ENCODE measurements at places on chromosomes 6 and 20. TPM values are rescaled to one million over a fixed set of nuclear protein-coding genes. Genes with fewer than 3 reads are reported as not detected.

DNA sequence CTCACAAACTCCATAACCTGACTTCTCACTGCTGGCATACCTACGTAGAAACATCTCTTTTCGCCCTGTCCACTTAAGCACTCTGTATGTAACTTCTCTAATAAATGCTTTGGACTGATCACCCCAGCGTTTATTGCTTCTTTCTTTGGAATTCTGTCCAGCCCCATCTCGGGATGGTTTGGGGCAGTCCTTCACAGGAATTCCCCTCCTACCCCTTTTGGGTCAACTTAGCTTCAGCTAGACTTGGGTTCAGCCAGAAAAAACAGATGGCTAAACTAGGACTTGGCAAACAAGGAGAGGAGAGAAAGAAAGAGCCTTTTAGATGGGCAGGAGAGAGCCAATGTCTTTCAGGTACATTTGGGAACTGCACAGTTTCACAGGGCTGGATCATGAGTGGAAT is 3.9 kb upstream of the LTV1 start:
- no peak overlapping the region for H3K4me3 ChIP-seq
- peaks cover 5% of the 10 kb centered on the region for H3K4me1 ChIP-seq
- no peak for DNase-seq
- H3K27ac ChIP-seq, result no peak overlapping the region

The TFAP2D gene
- not detected for total RNA-seq

- H3K27ac ChIP-seq, result no peak overlapping the region
- no peaks in the 10 kb centered on the region for H3K36me3 ChIP-seq
- H3K27me3 ChIP-seq, result no peaks in the 10 kb centered on the region
- no peak for DNase-seq
Observed at GRCh38 chr6:21985904-21986303, 310.9 kb downstream of the PRL start.

- H3K36me3 ChIP-seq, result no peaks in the 10 kb centered on the region
- no peak overlapping the region for H3K27ac ChIP-seq
- DNase-seq, result no peak
Observed at GRCh38 chr20:25199473-25200260, 4.2 kb downstream of the ENTPD6 start.

- no peaks in the 10 kb centered on the region for H3K36me3 ChIP-seq
- no peak overlapping the region for H3K27ac ChIP-seq
- H3K4me3 ChIP-seq, result no peak overlapping the region
Observed at GRCh38 chr6:38503032-38503773, 136.5 kb downstream of the BTBD9 start.

- H3K36me3 ChIP-seq, result no peaks in the 10 kb centered on the region
- no peak overlapping the region for H3K27ac ChIP-seq
- DNase-seq, result no peak
Observed at GRCh38 chr6:45990162-45990561, 25.5 kb downstream of the CLIC5 start.

The FAM184A gene
- 9.8 TPM for total RNA-seq

DNA sequence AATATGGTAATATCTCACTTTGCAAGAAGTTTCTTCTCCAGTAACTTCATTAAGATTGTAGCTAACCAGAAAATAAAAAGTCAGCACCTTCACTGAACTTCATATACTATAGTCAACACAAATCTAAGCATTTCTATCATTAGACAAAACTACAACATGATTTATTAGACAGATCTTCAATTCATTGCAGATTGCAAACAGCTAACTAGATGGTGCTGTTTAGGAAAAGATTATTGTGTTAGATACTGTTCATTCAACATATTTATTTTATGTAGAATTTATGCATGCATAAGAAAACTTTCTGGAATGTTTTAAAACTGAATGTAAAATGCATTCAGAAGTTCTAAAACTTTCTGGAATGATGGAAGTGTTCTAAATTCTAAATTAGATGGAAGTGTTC is 442.1 kb downstream of the HTR1B start:
- no peak overlapping the region for H3K4me3 ChIP-seq
- DNase-seq, result no peak
- no peaks in the 10 kb centered on the region for H3K4me1 ChIP-seq
- H3K27ac ChIP-seq, result no peak overlapping the region
- H3K36me3 ChIP-seq, result no peaks in the 10 kb centered on the region

DNA sequence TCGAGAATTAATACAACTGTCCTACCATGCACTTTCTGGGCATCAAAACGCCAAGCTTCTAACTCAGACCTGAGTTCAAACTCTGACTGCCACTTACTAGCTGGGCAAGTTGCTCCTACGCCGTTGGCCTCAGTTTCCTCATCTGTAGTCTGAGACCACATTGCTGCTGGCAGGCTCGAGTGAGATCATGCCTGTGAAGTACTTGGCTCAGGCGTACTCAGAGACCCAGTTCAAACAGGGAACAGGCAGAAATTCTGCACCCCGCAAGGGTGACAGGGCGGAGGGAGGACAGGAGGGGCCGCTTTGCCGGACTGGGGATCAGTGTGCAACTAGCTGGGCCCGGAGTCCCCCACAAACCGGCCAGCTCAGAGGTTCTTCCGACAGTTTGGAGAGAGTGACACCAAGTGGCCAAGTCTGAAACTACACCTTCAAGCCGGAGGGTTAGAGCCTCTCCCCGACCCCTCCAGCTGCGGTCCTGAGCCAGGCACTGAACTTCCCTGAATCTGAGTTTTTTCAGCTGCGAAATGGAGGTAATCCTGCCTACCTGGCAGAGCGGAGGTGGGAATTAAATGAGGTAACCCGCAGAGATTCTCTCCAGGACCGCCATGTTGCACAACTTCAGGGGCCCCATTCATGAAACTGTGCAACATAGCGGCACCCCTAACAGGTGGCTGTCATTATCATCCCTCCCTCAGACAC is 46.0 kb upstream of the PTPN1 start:
- no peak overlapping the region for H3K27ac ChIP-seq
- no peaks in the 10 kb centered on the region for H3K36me3 ChIP-seq
- peak; percentile 50 for DNase-seq
- H3K4me1 ChIP-seq, result no peaks in the 10 kb centered on the region
- H3K4me3 ChIP-seq, result no peak overlapping the region

GRCh38 chr20:818001-818664 is 15.4 kb upstream of the FAM110A start:
- H3K27me3 ChIP-seq, result no peaks in the 10 kb centered on the region
- H3K36me3 ChIP-seq, result no peaks in the 10 kb centered on the region
- H3K4me3 ChIP-seq, result no peak overlapping the region
- no peaks in the 10 kb centered on the region for H3K4me1 ChIP-seq

- no peak overlapping the region for H3K27ac ChIP-seq
- DNase-seq, result no peak
- no peak overlapping the region for H3K4me3 ChIP-seq
- H3K36me3 ChIP-seq, result no peaks in the 10 kb centered on the region
- no peaks in the 10 kb centered on the region for H3K4me1 ChIP-seq
Observed at GRCh38 chr6:169230322-169230665, 23.4 kb downstream of the THBS2 start.

- no peaks in the 10 kb centered on the region for H3K27me3 ChIP-seq
- peaks cover 16% of the 10 kb centered on the region for H3K4me1 ChIP-seq
- no peak for DNase-seq
- H3K4me3 ChIP-seq, result no peak overlapping the region
- H3K36me3 ChIP-seq, result no peaks in the 10 kb centered on the region
- no peak overlapping the region for H3K27ac ChIP-seq
Observed at GRCh38 chr6:14728396-14729024, 517.4 kb upstream of the JARID2 start.

DNA sequence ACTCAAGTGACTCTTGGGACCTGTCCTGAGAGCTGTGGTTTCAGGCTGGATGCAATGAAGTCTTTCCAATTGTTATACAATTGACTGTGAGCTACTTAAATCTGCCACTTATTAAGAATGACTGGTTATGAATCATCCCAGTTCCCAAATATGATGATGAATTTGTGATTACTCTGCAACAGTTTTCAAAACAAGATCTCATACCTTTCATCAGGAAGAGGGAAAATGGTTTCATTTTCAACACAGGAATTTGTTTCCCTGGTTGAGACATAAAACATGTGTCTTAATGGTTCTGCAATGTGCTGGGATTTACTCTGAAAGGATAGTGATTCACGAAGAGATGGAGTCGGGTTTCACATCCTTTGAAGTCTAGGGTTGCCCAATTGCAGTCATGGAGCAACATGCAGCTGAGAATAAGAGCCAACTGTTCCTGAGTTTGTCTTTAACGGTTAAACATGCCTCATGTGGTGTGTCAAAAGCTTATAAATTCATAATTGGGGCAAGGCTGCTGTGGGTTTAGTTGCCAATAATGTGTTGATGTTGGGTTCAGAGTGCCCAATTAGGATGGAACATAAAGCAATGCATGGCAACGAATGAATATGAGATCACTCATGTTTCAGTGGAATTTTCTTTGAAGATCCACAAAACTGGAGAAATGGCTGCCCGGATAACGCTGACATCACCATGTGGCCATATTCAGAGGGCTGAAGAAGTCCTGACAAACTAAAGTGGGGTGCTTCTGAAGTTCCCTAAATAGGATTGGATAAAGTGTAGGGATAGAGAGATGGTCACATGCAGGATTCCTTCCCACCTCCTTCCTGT is 41.0 kb downstream of the CYP24A1 start:
- no peak for DNase-seq
- H3K27ac ChIP-seq, result no peak overlapping the region
- no peak overlapping the region for H3K4me3 ChIP-seq
- no peaks in the 10 kb centered on the region for H3K27me3 ChIP-seq
- no peaks in the 10 kb centered on the region for H3K4me1 ChIP-seq

The PAK5 gene
- total RNA-seq, result not detected

DNA sequence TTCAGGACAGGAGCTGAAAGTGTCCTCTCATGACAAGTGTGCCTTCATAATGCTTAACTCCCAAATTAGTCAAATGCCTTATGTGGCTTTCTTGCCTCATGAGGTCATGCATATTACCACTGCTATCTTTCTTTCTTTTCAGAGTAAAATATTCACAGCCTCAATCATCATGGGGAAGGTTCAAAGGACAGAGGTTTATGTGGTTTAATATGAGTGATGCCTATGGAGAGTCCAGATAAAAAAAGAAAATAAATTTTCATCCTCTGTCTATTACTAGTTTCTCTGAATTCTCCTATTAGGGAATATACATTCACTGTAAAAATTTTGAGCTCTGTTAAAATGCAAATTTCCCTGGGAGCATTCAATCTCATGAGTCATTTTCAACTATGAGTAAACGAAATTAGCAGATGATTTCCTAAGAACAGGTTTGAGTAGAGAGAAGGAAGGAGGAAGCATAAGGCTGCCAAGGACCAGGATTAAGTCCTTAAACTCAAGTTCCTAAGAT is 396.9 kb upstream of the ADGRB3 start:
- no peak for DNase-seq
- no peaks in the 10 kb centered on the region for H3K4me1 ChIP-seq
- H3K27me3 ChIP-seq, result no peaks in the 10 kb centered on the region
- no peak overlapping the region for H3K4me3 ChIP-seq

DNA sequence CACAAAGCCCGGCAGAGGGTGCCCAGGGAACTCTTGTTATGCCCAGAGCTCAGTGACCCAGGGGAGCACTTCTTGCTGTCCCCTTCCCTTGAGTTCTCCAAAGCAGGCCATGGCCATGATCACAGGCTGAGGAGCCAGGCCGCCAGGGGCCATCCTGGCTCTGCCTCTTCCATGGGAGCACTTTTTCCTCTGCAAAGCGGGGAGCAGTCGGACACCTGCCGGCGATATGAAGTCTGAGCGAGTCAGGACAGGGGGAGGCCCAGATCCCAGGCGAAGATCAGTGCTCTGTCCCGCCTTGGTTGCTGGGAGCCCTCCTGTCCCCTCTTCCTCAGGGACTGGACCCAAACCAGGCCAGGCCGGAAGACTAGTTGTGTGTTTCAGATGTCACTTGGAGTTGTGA is 67.9 kb downstream of the TCP11 start:
- H3K27me3 ChIP-seq, result no peaks in the 10 kb centered on the region
- H3K27ac ChIP-seq, result no peak overlapping the region
- peaks cover 23% of the 10 kb centered on the region for H3K36me3 ChIP-seq
- H3K4me3 ChIP-seq, result no peak overlapping the region
- no peak for DNase-seq

DNA sequence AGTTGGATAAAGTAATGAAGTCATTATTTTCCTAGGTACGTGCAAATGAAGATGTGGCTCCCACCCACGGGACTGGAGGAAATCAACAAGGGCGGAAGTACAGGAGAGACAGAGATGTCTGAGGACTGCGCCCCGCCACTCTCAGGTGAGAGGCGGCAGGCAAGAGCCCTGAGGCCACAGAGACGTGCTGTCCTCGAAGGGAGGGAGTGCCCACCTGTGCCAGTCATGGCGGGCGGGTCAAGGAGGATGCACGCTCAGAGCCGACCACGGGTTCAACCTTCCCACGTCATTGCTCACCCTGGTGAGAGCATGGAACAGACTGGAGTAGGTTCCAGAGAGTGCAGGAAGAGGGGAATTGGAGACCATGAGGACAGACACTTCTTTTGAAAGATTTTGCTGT is 12.7 kb downstream of the CST8 start:
- no peak overlapping the region for H3K27ac ChIP-seq
- H3K36me3 ChIP-seq, result no peaks in the 10 kb centered on the region
- DNase-seq, result no peak
- H3K4me1 ChIP-seq, result no peaks in the 10 kb centered on the region
- H3K4me3 ChIP-seq, result no peak overlapping the region

The HCK gene
- total RNA-seq, result 129 TPM

DNA sequence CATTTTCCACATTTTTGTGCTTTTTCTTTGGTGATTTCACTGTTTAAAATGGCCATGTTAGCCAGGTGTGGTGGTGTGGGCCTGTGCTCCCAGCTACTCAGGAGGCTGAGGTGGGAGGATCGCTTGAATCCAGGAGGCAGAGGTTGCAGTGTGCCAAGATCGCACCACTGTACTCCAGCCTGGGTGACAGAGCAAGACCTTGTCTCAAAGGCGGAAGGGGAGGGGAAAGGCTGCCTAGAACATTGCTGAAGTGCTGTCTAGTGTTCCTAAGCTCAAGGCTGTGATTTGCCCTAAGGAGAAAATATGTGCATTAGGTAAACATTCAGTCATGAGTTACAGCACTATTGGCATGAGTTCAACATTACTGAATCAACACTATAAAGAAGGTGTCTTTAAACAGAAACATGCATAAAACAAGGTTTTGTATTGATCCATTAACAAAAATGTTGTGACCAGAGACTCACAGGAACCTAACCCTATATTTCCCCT is 14.0 kb downstream of the ZC2HC1B start:
- H3K4me1 ChIP-seq, result no peaks in the 10 kb centered on the region
- no peak overlapping the region for H3K27ac ChIP-seq
- DNase-seq, result no peak

The CDH22 gene
- total RNA-seq, result not detected

DNA sequence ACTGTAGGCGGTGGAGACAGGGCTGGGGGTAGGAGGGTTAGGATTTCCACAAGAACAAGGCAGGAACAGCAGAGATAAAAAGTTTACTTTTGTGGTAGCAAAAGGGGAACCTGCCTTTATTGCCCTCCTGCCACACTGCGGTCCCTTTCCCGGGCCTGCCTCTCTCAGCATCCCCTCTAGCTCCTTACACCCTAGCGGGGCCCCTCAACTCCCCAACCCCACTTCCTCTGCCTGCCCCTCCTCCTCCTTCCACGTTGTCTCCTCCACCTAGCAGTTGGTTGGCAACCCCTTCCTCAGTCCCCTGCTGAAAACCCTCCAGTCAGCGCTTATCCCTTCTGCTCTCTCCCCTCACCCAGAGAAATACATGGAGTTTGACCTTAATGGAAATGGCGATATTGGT is 714 bp downstream of the AIF1 start:
- peaks cover 3% of the 10 kb centered on the region for H3K4me1 ChIP-seq
- peak overlapping the region; percentile 59 for H3K4me3 ChIP-seq
- H3K27ac ChIP-seq, result peak overlapping the region; percentile 70

All from naive thymus-derived CD4-positive, alpha-beta T cell (primary cell).